ENCODE measurements at places on chromosomes 3 and 15.

GRCh38 chr3:130760922-130761321, 14.3 kb upstream of the PIK3R4 start:
- peak; percentile 6 for DNase-seq

- no peak for DNase-seq
These were observed 846.3 kb upstream of the ARPP21 start for GRCh38 chr3:34793057-34793456.

DNA sequence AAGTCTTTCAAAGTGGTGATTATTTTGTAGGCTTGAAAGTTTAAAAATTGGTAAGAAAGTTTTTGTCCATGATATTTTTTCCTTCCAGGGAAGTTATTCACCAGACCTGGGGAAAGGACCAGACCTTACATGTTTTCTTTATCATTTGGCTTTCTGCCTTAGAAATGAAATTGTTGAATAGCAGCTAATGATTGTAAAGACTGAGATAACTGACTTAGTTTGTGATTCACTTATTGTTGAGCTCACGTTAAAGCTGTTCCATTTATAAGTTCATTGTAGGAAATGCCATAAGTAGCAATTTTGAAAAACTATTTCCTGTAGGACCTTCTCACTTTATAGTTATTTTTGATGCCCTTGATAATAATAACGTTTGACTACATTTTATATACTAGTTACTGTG, 51.9 kb downstream of the IQGAP1 start:
- no peak for DNase-seq

DNA sequence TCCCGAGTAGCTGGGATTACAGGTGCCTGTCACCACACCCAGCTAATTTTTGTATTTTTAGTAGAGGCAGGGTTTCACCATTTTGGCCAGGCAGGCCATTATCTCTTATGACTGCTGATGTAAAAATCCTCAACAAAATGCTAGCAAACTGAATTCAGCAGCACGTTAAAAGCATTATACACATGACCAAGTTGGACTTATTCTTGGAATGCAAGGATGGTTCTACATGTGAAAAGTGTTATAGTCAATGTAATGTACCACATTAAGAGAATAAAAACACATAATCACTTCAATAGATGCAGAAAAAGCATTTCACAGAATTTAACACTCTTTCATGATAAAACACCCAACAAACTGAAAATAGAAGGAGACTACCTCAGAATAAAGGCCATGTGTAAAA, 20.2 kb downstream of the RNF13 start:
- DNase-seq: no peak

- no peak for DNase-seq
These were observed 2.0 kb upstream of the PIGZ start for GRCh38 chr3:196970547-196971093.

- no peak for DNase-seq
These were observed 30.4 kb upstream of the HERC1 start for GRCh38 chr15:63864186-63864585.

GRCh38 chr15:46126581-46126980, 491.8 kb downstream of the SQOR start:
- DNase-seq: no peak

- DNase-seq: peak; percentile 82
These were observed 469.6 kb upstream of the DPPA4 start for GRCh38 chr3:109806929-109807328.

DNA sequence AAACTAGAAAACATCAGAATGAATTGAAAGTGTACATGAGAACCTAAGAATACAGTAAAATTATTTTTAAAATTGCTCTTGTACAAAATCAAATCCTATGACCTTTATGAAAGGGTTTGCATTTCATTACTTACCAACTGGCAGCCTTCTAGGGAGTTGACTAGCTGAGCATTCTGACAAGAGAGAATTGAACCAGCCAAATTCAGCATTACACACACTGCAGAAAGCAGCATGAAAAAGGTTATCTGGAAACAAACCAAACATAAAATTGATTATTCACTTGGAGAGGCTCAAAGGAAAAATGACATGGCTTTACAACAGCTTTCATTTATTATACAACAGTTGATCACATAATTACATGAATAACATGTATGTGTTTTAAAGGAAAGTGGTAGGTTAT, 17.4 kb downstream of the NSMCE3 start:
- DNase-seq: no peak

DNA sequence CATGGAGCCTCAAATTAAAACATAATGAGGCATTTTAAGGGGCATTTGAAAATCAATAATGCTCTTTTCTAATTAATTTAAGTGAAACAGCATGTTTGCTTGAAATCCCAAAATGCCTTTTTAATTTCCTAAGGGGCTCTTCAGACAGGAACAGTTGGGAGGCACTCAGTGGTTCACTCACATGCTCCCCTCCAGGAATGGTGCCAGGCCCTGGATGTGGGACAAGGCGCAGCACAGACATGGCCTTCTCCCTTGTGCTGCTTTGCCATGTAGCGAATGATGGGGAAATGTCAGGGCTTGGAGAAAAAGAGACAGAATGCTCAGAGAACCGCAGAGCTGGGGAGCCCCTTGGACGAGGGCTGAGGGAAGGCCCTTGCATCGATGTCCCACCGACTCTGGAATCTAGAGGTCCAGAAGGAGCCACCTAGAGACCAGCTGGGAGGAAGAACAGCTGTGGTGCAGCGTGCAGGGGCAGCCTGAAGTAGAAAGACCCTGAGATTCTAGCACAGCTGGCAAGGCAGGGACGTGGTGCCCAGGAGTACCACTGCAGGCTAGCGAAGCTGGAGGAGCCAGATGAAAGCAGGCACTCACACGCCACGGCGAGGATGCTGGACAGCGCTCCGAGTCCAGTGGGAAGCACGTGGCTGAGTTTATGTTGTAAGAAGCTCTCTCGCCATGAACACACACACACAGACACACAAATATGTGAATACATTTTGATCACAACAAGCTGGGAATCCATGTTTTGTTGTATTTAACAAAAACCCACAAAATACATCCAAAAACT, 27.0 kb downstream of the NSMCE3 start:
- DNase-seq: no peak

- no peak for DNase-seq
These were observed 263.3 kb downstream of the CLSTN2 start for GRCh38 chr3:140198242-140198641.

GRCh38 chr15:99303907-99304306, 52.6 kb downstream of the LRRC28 start:
- DNase-seq: no peak

DNA sequence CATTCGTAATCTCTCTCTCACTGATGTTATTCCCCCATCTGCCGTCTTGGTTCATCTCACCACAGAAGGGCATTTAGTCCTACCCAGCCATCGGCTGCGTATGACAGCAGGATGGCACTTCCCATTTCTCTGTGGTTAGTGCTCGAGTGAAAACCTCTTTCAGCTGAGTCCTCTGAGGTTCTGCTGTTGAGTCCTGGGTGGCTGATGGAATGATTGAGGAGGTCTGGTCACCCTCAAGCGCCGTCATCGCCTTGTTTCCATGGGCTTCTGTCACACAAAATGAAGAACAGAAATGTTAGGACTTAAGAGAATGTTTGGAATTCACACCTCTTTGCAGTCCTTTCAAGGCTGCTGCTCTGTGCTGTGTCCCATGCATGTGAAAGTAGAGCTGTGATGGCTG, 9.4 kb upstream of the SACM1L start:
- DNase-seq: no peak

DNA sequence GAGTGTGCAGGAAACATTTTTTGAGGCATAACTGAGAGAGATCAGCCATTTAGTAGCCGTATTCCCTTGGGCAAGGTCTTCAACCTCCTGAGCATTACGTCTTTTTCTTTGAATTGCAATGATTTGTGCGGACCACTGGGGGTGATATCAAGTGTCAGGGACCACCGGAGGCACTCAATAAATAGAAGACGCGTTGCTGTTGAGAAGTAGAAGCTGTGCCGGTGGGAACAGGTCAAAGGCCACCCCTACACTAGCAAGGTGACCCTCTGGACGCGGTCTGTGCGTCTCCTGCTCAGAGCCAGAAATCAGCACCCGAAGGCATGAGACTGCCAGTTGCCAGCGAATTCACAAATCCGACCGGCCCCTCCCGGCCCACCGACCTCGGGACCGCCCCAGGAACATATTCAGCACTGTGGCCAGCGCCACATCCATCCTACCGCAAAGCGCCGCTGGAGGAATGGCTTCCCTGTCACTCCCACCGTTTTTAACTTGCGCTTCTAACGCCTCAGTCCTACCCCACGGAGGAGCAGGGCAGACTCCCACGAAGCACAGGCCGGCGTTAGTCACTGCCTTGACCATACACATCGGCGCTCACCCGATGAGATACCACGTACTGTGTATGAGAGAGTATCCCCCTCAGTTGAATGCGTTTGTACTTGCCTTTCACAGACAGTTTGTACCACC, 1.4 kb upstream of the GHSR start:
- no peak for DNase-seq

DNA sequence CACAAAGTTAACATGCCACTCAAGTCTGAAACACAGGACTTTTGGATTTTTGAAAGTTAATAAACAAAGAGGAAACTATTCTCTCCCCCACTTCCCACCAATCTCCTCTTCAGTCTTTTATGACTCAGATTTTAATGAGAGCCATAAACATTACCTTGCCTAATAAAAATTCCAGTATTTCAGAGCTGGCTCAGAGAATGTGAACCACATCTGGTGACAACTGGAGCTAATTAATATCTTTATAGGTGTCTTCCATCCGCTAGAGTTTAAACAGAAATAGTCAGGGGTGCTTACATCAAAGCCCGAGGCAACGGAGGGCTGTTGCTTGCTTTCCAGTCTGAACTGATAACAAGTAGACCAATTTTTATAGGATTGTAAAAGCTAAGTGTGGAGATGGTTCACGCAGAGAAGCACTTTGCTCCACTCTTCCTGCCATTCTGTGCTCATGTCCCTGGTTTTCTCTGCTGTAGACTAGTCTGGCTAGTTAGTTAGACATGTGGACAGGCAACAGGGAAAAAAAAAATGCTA, 363.6 kb downstream of the NR2F2 start:
- DNase-seq: no peak

DNA sequence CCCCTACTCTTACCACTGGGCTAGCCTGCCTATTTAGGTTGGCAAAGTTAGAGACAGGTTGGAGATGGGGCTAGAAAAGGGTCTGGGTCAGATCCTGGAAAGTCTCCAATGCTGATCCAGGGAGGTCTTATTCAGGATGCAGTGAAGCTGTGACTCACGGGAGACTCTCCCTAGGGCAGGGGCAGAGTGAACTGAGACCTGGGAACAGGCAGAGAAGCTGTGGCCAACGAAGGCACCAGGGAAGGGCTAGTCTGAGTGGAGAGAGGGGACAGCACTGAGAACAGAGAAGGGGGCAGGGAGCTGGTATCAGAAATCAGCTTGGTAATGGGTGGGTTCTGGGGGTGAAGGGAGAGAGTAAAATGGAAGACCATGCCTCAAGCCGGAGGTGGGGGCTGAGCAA, 2.2 kb downstream of the LTF start:
- DNase-seq: no peak

- DNase-seq: no peak
These were observed 40.4 kb upstream of the LIMD1 start for GRCh38 chr3:45554006-45554666.

DNA sequence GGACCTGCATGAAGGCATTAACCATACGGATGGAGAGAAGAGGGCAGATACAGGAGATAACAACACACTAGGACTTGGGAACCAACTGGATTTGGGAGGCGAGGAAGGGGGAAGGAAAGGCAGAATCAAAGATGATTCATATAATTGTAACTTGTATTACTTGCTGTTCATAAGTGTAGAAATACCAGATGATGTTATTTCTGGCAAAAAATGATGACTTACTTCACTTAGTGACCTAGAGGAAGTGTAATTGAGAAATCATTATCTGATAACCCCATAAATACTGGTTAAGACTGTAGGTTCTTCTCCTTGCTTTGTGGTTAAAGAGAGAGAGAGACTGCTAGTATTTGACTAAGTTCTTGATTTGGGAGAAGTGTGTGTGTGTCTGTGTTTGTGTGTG, 50.5 kb upstream of the GK5 start:
- no peak for DNase-seq

DNA sequence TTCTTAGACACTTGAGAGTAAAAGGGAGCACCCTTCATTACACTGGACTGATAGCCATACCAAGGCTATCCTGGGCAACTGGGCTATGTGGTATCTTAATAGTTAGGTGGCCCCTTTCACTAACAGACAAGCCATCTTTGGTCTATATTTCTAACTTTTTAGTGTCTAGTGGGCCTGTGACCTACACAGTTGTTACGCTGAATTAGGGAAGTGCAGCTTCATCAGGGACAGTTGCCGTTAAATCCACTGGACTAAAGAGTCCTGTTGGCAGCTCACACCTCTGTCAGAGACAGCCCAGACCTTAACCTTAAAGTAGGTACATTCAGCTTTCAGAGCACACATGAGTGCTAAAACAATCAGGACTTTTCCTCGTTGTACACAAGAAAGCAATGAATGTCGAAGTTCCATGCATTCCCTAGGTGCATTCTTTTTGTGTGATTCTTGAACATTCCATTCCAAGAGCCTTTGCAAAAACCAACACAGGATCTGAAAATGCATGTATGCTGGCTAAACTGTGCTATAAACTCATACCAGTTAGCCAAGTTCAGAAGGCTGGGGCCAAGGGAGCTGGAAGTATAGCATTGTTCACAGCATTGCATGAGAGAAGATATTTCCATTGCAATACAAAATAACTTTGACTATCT, 230.2 kb upstream of the EIF1B start:
- no peak for DNase-seq

- no peak for DNase-seq
These were observed 18.3 kb downstream of the XYLB start for GRCh38 chr3:38364721-38365400.

DNA sequence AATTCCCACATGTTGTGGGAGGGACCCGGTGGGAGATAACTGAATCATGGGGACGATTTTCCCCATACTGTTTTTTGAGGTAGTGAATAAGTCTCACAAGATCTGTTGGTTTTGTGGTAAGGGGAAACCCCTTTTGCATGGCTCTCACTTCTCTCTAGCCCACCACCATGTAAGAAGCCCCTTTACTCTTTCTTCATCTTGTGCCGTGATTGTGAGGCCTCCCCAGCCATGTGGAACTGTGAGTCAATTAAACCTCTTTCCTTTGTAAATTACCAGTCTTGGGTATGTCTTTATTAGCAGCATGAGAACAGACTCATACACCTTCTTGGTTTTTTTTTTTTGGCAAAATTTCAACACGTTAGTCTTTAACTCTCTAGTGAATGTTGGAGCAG, 18.1 kb downstream of the ARL8B start:
- no peak for DNase-seq

DNA sequence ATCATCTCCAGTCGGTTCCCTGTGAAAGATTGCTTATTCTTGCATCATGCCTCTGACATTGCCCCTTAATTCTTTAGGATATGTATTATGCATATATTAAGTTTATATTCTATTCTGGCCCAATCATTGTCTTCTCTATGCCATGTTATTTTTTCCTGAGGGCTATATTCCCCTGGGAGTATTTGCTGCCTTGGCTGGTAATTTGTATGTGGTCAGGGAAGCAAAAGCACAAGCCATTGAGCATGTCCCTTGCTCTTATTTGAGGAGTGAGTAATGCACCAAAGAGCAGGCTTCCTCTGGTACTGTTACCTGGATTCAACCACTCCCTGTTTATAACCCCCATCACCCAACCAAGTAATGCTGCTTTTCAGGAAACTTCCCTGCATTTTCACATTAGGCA, 36.3 kb downstream of the STAC start:
- no peak for DNase-seq

Data from activated CD4-positive, alpha-beta T cell treated with anti-CD3 and anti-CD28 coated beads, Interleukin-2, Interleukin-6, amounts not matched to agents 100 ng/mL and 50 ng/mL, durations not matched to agents 16 hours and 8 hours (primary cell).